ENCODE measurements at places on chromosomes 16 and 17.

DNA sequence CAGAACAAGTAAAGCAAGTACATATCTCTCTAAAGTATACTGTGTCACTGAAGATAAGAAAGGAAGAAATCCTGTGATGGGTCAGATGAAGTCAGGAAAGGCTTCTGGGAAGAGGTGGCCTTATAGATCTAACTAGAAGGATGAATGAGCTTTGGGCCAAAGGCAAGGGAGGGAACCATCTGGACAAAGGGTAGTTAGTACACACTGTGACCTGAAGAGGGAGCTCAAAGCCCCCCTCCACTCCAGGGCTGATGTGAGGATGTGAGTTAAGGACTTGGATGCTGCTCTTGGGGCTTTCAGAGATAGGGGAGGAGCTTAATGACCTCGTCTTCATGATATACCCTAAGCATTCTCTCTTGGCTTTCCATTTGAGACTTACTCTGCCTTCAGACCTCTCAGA is 185.3 kb upstream of the CACNG3 start:
- DNase-seq, result peak; percentile 36

GRCh38 chr17:64022611-64023063 is 2.2 kb upstream of the ICAM2 start:
- peak; percentile 32 for DNase-seq

- no peak for DNase-seq
Observed at GRCh38 chr17:21276264-21276588, 8.3 kb upstream of the MAP2K3 start.

DNA sequence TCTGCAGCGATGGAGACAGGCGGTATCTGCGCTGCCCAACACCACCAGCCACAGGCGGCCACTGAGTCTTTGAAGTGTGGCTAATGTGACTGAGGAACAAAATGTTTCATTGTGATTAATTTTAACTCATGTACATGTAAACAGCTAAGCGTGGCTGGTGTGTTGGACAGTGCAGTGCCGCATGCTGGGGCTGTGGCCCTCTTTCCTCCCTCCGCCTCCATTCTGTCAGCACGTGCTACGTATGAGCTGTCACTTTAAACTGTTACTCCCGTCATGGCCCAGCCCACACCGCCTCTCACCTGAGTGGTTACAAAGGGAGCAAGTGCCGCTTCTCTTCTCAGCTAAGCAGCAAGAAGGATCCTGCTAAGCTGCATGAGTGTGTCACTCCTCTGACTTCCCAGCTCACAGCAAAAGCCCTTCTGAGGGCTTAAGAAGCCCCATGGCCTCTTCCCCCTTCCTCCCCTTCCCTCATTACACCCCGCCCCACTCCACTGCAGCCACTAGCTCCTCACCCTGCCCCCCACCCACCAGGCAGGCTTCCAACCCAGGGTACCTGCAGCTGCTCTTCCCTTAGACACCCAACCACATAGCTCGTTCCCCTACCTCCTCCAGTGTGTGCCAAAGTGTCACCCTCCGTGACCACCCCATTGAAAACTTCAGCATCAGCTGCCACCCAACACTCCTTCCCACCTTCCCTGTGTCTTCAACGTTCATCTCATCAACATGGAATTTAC is 15.0 kb downstream of the HASPIN start:
- DNase-seq, result peak; percentile 59

DNA sequence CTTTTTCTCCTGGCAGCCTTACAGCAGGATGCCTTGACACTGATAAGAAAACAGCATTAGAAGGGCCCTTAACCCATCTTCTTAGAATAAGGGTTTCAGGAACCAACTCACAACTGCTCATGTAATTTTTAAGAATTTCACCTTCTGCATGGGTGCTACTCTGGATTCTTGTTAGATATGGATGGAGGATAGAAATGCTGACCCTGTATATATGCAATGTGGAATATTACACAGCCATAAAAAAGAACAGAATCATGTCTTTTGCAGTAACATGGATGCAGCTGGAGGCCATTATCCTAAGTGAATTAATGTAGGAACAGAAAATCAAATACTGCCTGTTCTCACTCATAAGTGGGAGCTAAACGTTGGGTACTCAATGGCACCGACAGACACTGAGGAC is 423.5 kb downstream of the CA10 start:
- no peak for DNase-seq

DNA sequence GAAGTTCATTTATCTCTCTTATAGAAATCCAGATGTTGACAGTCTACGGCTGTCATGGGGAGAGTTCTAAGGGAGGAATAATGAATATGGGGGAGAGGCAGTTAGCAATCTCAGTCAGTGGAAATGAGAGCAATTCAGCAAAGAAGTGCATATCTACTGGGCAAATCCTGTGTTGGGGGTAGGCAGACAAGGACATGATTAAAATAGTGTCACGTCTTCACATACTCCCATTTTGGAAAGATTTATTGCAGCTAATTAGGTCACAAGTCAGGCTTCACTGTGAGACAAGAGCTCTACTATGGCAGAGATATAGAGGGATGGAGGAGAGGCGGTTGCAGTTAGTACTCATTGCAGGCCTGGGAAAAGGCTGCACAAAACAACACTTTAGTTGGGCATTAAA is 29.8 kb downstream of the LRRC36 start:
- no peak for DNase-seq

- DNase-seq, result no peak
Observed at GRCh38 chr16:14181371-14182050, 110.4 kb downstream of the MRTFB start.

GRCh38 chr16:3369073-3369472 is 13.4 kb downstream of the OR2C1 start:
- DNase-seq, result no peak

- DNase-seq, result no peak
Observed at GRCh38 chr16:85398688-85399582, 214.2 kb upstream of the GSE1 start.

GRCh38 chr16:12754824-12755543 is 48.7 kb downstream of the CPPED1 start:
- DNase-seq, result no peak

GRCh38 chr17:1597861-1598342 is 30.7 kb downstream of the SLC43A2 start:
- DNase-seq, result no peak

GRCh38 chr17:49899191-49899485 is 51.3 kb upstream of the TAC4 start:
- no peak for DNase-seq

DNA sequence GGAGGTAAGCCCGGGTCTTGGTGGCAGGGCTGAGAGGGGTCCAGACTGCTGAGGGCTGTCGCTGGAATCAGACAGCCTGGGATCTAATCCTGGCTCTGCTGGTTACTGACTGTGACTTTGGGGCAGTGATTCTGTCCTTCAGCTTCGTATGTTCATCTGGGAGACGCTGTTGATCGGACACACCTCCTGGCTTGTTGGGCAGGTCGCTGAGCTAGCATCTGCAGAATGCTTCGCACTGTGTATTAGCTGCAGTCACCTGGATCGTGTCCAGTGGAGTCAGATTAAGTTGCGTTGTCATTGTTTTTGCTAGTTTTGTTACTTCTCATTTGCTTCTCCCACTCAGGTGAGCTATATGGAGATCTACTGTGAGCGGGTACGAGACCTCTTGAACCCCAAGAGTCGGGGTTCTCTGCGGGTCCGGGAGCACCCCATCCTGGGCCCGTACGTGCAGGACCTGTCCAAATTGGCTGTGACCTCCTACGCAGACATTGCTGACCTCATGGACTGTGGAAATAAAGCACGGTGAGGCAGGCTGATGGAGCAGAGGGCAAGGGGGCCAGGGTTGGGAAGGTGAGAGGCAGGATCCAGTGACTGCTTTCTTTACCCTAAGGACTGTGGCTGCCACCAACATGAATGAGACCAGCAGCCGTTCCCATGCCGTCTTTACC is 4.5 kb downstream of the KIF1C start:
- DNase-seq, result no peak

DNA sequence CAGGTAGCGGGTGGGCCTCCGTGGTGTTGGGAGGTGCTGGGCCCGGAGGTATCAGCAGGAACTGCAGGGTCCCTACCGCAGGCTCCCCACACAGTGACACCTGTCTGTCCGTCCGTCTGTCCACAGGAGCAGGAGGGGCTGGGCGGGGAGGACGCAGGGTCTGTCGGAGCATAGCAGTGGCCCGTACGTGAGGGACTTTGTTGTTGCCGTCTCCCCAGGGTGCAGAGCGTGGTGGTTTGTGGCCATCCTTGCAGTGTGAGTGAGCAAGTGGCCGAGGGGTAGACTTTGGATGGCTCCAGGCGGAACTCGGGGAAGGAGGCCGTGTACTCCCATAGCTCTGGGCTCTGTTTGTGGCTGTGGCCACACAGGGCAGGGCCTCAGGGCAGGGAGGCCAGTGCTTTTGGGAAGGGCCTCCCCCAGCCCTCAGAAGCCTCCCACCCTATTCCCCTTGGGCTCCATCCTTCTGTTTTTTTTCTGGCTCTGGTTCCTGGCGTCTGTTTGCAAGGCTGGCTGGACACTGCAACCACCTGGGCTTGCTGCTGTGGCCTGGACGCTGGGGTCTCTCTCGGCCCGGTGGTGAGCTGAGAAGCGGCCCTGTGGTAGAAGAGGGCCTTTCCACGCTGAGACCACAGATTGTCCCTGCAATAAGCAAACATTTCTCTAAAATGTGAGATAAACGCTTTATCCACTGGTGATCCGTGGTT is 41.0 kb upstream of the ZNF750 start:
- no peak for DNase-seq

GRCh38 chr17:64441772-64442540 is 7.0 kb upstream of the MILR1 start:
- peak; percentile 55 for DNase-seq

- DNase-seq, result peak; percentile 82
Observed at GRCh38 chr17:50087246-50087911, 7.8 kb upstream of the PDK2 start.

- DNase-seq, result no peak
Observed at GRCh38 chr16:25916037-25916436, 224.3 kb downstream of the HS3ST4 start.

DNA sequence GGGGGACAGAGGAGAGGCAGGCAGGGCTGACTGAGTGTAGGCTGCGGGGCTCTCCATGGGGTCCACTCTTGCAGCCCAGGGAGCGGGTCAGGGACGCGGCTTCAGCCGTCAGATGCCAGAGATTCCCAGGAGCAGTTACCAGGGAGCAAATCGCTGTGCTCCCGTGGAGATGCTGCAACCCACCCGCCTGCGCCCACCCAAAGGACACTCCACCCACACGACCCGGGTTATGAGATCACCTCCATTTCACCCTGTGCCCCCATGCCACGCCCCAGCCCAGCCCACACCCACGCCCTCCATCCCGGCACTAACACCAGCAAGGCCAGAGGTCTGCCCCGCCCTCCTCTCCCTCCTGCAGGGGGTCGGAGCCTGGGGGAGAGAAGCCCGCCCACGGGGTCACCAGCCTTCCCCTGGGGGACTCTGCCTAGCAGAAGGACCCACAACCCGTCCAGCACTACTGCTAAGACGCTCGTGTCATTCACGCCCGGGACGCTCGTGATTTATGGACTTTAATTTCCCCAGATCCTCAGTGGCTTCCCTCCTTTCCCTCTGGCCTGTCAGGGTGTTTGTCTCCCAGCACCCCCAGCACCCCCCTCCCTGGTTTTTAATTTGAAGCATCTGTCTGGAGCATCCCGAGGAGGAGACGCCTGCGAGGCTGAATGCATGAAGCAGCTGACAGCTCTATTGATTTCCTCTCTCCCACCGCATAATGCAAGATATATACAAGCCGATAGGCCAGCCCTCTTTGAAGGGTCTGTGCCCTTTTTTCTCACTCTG is 6.7 kb upstream of the RPL38 start:
- no peak for DNase-seq

DNA sequence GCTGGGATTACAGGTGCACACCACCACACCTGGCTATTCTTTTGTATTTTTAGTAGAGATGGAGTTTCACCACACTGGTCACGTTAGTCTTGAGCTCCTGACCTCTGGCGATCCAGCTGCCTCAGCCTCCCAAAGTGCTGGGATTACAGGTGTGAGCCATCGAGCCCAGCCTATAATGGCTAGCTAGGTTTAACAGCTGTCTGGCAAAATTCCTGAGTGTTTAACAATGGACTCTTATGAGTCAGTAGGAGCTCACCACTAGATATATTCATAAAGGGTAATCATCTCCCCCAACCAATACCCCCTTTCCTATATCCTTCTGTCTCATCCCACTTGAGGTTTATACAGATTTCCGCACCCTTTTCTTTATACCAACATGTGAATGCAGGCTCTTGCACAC is 91.5 kb upstream of the CDH13 start:
- no peak for DNase-seq

DNA sequence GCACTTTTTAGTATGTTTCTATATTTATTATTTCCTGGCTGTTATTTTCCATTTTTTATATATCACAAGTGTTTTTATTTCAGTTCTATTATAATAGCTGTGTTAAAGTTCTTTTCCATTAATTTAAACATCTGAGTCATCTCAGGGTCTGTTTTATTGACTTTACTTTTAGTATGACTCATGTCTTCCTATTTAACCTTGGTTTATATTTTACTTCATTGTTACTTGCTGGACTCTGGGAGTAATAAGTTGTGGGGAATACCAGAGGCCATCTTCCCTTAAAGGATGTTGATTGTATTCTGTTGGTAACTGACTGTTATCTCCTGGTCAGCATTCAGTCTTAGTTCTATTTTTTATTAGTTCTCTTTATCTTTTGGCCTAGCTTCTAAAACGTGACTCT is 1508.2 kb downstream of the CDH11 start:
- no peak for DNase-seq

- no peak for DNase-seq
Observed at GRCh38 chr17:54770836-54771235, 129.8 kb upstream of the TOM1L1 start.

DNA sequence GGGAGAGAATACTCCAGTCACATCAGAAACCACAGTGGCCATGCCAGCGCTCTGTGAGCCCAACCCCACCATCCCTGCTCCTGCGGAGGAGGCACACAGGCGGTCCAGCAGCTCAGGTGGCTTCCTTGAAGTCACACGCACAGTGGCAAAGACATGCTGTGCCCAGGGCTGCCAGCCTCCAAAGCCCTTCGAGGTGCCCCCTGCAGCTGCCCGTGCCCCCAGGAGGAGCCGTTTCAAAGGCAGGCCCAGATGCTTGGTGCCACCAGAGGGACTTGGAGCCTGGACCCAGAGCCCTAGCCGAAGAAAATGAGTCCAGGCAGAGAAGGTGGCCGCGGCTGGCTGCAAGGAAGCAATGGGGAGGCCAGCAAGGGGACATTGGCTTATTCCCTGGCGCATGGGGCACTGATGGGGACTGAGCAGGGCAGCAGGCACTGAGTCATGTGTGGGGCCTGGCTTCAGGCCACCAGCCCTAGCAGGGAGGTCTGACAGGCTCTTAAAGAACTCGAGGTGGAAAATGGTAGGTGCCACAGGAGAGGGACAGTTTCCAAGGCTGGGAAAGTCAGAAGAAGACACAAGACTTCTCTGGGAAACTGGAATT is 17.2 kb upstream of the CACNG1 start:
- DNase-seq, result no peak

DNA sequence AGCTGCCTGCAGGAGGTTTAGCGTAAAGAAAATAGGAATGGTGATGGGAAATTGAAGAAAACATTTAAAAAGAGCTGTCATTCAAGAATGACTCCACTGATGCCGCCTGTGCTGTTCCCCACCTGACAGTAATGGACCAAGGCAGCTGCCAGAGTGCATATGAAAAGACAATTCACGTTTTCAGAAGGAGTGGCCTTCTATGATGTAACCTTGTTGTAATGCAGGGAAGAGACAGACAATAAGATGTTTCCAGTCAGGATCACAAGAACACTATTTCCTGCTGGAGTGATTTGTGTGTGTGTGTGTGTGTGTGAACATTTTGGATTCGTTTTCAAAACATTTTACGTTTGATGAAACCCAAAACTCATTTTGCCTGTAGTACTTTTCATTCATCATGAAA is 203.7 kb downstream of the LGALS9B start:
- DNase-seq, result no peak

GRCh38 chr16:81987706-81988105 is 23.6 kb downstream of the SDR42E1 start:
- DNase-seq, result no peak

- DNase-seq, result no peak
Observed at GRCh38 chr17:70037498-70037897, 37.5 kb upstream of the KCNJ16 start.

Data from CD4-positive, alpha-beta T cell treated with Interleukin-17A for 1 hour (primary cell).